ENCODE measurements at places on chromosomes 2 and 18.

- no peak for DNase-seq
Measured at GRCh38 chr2:121617042-121617599, 32.1 kb downstream of the CLASP1 start.

DNA sequence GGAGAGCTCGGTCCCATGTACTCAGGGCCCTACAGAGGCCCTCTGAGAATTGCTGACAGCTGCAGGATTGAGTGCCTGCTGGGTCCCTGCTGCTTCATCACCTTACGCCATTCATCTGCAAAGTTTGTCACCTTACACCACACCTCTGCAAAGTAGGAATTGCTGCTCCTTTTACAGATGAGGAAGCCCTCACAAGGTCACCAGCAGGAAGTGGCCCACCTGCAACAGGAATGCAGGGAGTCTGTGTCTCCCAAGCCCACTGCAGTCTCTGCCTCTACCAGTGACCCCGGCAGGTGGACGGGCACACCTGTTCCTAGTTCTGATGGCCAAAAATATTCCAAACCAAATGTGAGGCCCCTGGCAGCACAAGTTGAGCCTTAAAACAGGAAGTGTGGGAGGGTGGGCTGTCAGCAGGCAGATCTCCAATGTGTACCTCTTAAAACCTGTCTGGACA is 441.4 kb downstream of the NBAS start:
- DNase-seq: no peak

GRCh38 chr2:9998916-9999654 is 44.3 kb upstream of the KLF11 start:
- DNase-seq: no peak

GRCh38 chr2:123051136-123051535 is 974.0 kb upstream of the CNTNAP5 start:
- no peak for DNase-seq

DNA sequence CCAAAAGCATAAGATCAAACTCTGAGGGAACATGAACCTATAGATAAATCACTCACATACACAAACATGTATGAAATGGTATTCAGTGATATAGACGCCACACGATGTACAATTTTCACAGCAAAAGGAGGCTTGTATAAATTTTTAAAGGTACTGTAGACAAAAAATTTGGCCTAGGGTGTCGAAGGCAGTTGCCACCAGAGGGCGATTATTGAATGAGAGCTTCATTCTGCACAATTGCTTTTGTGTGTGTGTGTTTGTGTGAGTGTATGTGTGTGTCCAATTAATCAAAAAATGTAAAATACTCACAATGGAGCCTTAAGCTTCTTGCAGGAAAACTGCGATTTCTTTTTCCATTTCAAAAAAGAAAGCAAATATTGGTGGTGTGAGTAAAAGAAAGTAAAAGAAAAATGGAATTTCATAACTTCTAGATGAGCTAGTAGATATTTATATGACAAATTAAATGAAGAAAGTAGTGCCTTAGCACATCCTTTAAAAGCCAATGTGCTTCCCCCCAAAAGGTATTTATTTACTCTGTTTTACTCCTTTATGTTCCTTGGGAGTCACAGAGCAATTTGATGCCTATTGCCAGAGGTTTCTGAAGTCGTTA is 800.1 kb downstream of the SATB2 start:
- peak; percentile 3 for DNase-seq

GRCh38 chr2:231452799-231453508 is 11.3 kb downstream of the NCL start:
- DNase-seq: no peak

GRCh38 chr2:226303707-226304106 is 495.9 kb downstream of the IRS1 start:
- no peak for DNase-seq

DNA sequence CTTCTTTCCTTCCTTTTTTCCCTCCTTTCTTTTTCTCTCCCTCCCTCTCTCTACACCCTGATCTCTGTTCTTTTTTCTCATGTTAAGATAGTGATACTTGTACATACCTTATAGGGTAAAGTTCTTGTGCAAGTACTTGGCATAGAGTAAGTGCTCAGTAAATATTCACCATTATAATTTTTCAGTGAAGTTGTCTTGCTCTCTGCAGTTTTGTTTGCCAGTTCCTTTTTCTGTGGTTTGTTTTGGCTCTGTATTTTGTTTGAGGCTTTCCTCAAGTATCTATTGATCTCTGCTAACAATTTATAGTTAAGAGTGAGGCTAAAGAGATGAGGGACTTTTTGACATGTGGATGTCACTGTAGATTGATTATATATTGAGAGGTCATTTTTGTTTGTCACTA is 48.0 kb downstream of the MTX2 start:
- no peak for DNase-seq

GRCh38 chr2:225615514-225615913 is 216.0 kb downstream of the NYAP2 start:
- DNase-seq: no peak

DNA sequence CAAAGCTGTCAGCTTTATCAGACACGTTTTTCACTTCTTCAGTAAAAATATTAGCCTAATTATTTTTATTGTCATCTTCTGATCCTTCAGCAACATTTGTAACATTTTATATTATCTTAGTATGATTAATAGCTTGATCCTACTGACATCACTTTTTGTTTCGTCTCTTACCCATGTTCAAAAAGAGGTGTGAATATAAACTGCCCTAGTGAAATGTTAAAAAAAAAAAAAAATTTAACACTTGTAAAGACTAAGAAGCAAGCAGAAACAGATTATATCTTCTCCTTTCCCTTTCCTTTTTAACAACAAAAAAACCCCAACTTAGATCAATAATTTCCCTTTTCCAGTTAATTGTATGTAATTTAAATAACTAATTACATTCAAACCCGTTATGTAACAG is 36.2 kb upstream of the C2orf66 start:
- DNase-seq: no peak

DNA sequence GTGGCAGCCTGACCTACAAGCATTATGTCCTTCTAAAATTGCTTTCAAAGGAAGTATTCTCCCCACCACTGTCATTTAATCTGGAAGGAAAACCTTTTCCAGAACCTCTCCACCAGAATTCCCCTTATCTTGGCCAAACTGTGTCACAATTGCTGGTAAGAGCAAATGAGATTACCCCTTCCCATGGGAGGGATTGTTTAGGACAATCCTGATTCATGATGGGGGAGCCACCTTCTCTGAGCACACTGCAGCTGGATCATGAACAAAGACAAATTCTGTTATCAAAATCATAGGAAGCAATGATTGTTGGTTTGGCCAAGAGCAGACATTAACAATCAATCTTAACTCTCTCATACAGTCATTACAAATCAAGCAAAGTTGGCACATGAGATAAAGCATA is 18.1 kb upstream of the ATOH8 start:
- no peak for DNase-seq

- no peak for DNase-seq
Measured at GRCh38 chr2:235910067-235910466, 258.1 kb downstream of the GBX2 start.

GRCh38 chr2:95158441-95158840 is 1.2 kb downstream of the ZNF514 start:
- no peak for DNase-seq

GRCh38 chr2:111061191-111061590 is 59.5 kb upstream of the BCL2L11 start:
- DNase-seq: peak; percentile 69

DNA sequence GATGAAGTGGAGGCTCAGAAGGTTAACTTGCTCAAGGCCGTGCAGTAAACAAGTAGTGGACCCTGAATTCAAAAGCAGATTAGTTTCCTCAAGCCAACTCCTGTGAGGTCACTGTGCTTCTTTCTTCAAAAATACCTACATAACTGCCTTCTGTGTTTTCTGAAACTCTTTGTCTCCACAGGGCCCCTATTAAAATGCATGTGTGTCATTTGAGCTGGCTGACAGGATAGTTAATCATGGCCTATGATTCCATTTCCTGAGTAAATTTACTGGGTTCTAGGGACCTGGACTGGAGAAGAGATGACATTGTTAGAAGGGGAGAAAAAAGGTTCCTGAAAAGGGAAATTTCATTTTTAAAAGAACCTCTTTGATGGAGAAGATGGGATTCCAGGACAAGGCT is 12.9 kb upstream of the DTNA start:
- DNase-seq: no peak

GRCh38 chr2:69936906-69937305 is 22.0 kb downstream of the MXD1 start:
- DNase-seq: peak; percentile 51

DNA sequence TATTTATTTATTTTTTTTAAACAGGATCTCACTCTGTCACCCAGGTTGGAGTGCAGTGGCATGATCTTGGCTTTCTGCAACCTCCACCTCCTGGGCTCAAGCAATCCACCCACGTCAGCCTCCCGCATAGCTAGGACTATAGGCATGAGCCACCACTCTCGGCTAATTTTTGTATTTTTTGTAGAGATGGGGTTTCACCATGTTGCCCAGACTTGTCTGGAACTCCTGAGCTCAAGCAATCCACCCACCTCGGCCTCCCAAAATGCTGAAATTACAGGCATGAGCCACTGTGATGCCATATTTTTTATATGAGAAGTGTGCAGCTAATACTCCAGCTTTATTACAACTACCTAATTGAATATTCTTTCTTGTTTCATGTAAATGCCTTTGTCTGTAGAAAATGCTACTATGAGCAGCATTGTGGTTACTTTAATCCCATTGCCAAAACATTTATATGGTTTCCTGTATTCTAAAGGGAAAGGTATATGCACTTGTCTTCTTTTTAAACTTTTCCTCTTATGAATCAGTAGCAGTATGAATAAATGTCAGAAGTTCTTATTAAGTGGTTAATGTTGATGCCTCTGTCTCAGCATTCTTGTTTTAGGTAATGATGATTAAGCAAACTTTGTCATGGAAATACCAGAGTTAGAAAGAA is 9.5 kb upstream of the BCL2L11 start:
- no peak for DNase-seq

- DNase-seq: no peak
Measured at GRCh38 chr2:167916756-167917155, 330.6 kb downstream of the STK39 start.

- DNase-seq: peak; percentile 54
Measured at GRCh38 chr18:77177009-77177408, 44.4 kb upstream of the MBP start.

GRCh38 chr18:57819671-57820460 is 16.8 kb upstream of the ATP8B1 start:
- peak; percentile 88 for DNase-seq
